Lower leg skin (tissue), 4 donors: ENCODE measurements at places on chromosomes 11 and 22. TPM values are rescaled to one million over a fixed set of nuclear protein-coding genes. Genes with fewer than 3 reads are reported as not detected.
A peak's percentile ranks its signal among the peaks of the same experiment; 100 is the strongest.

Gene OR4C11
- total RNA-seq = not detected

Gene ZNF280B
- 0.25 TPM for total RNA-seq

DNA sequence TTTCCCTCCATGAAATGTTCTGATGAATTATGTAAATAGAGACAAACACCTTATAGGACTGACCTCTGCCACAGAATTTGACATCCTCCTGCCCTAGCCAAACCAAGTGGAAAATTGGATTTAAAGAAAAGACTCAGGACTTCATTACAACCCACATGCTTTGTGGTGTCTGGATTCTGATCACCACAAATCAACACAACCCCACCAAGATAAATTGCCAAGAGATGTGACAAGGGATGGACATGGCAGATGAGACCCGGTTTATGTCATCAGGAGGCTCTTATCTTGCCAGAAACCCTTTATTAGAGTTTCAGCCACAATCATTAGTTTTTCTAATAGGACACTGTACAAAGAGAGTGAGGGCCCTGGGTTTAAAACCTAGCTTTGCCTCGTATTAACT lies 57.9 kb upstream of the SLC6A5 start:
- DNase-seq = no peak

GRCh38 chr11:64207256-64208085 lies 950 bp downstream of the FERMT3 start:
- peak; percentile 92 for DNase-seq

GRCh38 chr11:75598264-75598663 lies 36.2 kb downstream of the SERPINH1 start:
- no peak for DNase-seq

- DNase-seq = no peak
Measured at GRCh38 chr11:60241786-60242185, 1.2 kb downstream of the MS4A4E start.

DNA sequence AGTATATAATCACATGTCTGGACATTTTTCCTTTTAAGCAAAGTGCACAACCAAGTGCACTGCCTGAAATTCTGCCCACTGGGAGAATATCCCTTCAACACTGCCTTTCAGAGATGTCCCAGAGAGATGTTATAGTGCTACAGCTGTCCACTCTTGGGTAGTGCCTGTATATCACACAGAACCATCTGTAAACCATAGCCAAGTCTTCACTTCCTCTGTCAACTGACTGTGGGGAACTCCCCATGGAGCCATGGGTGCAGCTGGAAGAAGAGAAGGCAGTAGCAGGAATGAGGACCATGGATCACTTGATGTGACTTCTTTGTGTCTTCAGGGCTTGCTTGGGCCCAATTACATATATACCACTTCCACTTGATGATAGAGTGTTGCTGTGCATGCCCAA lies 44.6 kb upstream of the LIN7C start:
- no peak for DNase-seq

Gene EHBP1L1
- total RNA-seq = 59.6 TPM
